ENCODE measurements at places on chromosomes 11 and 22. TPM values are rescaled to one million over a fixed set of nuclear protein-coding genes. Genes with fewer than 3 reads are reported as not detected.

FADS3 gene
- 18.4 TPM for polyA plus RNA-seq

OR52I1 gene
- polyA plus RNA-seq = 0.05 TPM

PGR gene
- polyA plus RNA-seq = 0.06 TPM

PTGDR2 gene
- 0.23 TPM for polyA plus RNA-seq

ZPR1 gene
- polyA plus RNA-seq = 56.8 TPM

BTBD18 gene
- 0.15 TPM for polyA plus RNA-seq

GGTLC2 gene
- 0.30 TPM for polyA plus RNA-seq

UPK3A gene
- polyA plus RNA-seq = 1.3 TPM

MAPK8IP1 gene
- 13.0 TPM for polyA plus RNA-seq

PAMR1 gene
- 4.7 TPM for polyA plus RNA-seq

KCNK4 gene
- polyA plus RNA-seq = not detected
